ENCODE measurements at places on chromosomes 7 and 10.

DNA sequence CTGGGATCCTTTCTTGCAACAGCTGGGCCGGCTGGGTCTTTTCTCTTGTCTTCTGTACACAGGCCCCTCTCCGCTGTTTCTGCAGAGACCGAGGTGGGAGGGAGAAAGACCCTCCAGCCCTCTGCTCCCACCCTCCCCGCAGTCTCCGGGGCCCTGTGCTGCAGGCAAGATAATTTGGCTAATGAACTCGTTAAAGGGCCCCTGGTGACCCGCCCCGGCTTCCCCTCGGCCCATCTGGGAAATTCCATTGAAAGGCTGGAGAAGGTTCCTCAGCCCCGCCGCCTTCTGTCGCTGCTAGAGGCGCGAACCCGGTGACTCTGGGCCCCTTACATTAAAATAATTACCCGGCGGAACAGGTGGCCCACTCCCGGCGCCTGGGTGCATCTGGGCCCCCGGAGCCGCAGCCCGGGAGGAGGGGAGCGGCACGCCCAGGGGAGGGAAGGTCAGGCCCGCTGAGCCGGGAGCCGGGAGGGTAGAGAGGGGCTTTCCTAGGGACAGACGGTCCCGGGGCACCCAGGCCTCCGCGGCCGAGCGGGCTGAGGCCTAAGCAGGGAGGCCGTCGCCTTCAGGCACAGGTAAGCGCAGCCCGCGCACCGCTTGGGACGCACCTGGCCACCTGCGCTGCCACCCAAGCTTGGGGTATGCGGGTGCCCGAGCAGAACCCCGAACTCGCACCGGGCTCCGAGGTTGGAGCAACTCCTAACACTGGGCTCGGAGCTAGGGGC, 7.3 kb upstream of the MNX1 start:
- no peak for DNase-seq

DNA sequence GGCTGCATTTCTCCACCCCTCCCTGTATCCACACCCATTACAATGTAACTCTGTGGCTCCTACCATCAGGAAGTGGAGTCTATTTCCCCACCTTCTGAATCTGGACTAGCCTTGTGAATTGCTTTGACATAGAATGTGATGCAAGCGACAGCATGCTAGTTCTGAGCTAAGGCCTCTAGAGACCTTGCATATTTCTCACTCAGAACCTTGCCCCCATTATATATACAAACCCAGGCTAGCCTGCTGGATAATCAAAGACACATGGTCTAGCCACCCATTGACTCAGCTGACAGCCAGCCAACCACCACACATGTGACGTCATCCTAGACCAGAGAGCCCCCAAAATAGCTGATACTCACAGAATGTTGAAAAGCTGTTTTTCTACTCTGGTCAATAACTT, 77.9 kb downstream of the CCDC71L start:
- no peak for DNase-seq

GRCh38 chr7:107505997-107506673, 36.3 kb downstream of the GPR22 start:
- DNase-seq, result no peak

DNA sequence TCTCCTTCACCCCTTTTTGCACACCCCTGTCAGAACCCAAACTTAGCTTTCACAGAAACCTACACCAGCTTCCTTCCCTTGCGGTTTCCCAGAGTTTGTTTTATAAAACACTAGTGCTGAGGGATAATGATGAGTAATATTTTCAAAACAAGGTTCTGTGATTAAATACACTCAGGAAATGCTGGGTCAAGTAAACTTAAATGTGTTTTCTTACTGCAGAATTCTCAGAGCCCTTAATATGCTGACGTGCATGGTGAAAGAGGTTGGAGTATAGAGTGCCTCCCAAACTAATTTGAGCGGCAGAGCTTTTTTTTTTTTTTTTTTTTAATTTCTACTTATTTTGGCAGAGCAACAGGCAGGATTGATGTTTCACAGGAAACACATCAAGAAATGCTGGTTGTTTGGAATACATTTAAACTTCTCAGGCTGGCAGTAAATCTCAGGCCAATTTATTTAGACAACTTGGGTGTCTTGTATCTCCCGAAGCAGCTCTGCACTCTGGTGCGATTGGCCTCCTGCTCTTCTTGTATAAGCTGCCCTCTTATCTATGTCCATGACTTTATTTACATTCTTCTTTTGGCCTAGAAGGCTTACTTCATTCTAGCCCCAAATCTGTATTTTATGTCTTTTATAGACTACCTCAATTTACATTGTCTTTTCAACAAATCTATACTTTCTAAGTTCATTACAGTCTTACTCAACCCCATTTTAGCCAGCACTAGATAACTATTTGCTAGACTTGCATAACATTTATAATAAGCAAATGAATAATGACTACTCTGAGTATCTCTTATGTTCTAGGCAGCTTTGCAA, 165.4 kb downstream of the BMPER start:
- DNase-seq, result no peak

DNA sequence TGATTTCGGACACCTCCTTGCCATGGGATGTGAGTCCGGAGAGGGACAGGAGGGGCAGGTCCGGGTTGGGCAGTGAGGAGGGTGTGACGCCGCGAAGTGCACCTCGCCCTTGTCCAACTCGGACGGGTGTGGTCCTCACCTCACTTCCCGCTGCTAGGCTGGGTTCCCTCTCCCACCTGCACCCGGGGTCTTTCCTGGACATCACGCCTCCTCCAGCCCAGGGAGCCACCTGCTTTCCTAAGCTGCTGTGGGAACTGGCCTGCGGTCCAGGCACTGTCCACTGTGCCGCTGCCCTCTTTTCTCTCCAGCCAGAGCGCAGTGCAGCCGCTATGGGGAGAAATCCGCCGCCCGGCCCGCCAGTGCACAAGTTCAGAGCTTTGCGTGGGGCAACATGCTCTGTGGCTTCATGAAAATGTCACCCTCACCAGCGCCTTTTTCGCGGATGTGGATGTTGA, 45.0 kb upstream of the ZNF716 start:
- DNase-seq, result no peak

Measured in T-helper 2 cell treated with Interferon-gamma antibody and Interleukin-4, amounts not matched to agents 5 μg/mL and 100 μg/mL, for 36 hours (primary cell).